HepG2 (cell line): ENCODE measurements at places on chromosomes 11 and 22.
A peak's percentile ranks its signal among the peaks of the same experiment; 100 is the strongest.

- no peak for DNase-seq
These were observed 83.8 kb upstream of the MYOD1 start for GRCh38 chr11:17635551-17635938.

- no peak for DNase-seq
These were observed 556.9 kb downstream of the BRD1 start for GRCh38 chr22:49270595-49271368.

DNA sequence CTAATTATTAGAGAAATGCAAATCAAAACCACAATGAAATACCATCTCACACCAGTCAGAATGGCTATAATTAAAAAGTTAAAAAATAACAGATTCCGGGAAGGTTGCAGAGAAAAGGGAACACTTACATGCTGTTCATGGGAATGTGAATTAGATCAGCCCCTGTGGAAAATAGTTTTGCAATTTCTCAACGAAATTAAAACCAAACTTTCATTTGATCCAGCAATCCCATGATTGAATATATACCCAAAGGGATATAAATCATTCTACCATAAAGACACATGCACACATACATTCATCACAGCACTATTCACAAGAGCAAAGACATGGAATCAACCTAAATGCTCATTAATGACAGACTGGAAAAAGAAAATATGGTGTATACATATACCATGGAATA lies 32.5 kb downstream of the NOX4 start:
- DNase-seq, result no peak

- DNase-seq, result peak; percentile 70
These were observed 1.9 kb upstream of the ADM start for GRCh38 chr11:10302744-10303557.

- DNase-seq, result no peak
These were observed 15.2 kb downstream of the DGCR6L start for GRCh38 chr22:20304646-20305045.

- no peak for DNase-seq
These were observed 8.3 kb downstream of the TST start for GRCh38 chr22:37010976-37011375.

GRCh38 chr11:118834427-118835028 lies 43.6 kb upstream of the DDX6 start:
- DNase-seq, result no peak

DNA sequence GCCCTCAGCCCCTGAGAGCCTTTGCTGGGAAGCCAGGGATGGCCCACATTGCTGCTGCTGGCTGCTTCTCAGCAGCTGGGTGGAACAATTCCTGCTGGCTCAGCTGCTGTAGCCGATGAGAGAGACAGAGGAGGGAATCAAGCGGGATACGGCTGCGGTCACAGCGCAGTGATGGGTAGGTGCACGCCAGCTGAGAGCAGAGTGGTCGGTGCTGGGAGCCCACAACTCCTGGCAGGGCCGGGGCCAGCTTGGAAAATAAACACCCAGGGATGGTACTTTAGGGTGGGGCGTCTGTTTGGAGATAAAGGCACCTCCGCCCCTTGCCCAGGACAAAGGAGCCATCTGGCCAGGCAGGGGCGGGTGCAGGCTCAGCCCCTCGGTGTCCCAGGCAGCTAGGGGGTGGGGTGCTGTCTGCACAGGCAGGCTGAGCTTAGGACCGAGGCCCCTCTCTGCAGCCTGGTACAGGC lies 480.5 kb downstream of the MIAT start:
- no peak for DNase-seq

DNA sequence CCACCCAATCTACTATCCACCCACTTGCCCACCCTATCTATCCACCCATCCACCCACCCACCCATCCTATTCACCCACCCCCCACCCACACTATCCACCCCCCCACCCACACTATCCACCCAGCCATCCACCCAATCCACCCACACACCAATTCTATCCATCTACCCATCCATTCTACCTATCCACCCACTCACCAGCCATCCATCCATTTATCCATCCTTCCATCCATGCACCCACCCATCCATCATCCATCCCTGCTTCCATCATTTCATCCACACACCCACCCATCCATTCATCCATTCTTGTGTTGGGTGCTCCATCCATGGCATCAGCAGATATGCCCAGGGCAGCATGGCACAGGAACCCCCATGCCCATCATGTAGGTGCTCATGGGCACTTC lies 1206.6 kb downstream of the BRD1 start:
- DNase-seq, result no peak

- DNase-seq, result no peak
These were observed 105.8 kb upstream of the BID start for GRCh38 chr22:17880020-17880419.

GRCh38 chr11:79973721-79974617 lies 533.1 kb upstream of the TENM4 start:
- DNase-seq, result no peak

DNA sequence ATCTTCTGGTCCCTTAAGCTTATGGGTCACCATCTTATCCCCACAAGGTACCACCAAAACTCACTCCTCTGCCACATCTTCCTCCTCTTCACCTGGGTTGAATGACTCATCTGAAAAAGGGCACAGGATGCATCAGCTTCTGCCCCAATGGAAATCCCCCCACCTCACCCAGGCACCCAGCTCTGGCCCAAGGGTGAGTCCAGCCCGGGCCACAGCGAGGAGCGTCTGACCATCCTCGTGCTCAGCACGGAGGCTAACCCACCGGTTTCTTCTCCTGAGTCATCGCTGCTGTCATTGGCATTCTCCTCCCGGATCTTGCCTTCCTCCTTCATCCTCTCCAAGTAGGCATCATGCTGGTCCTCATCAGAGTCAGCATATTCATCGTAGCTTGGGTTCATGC lies 5.3 kb upstream of the TNKS1BP1 start:
- DNase-seq, result no peak

DNA sequence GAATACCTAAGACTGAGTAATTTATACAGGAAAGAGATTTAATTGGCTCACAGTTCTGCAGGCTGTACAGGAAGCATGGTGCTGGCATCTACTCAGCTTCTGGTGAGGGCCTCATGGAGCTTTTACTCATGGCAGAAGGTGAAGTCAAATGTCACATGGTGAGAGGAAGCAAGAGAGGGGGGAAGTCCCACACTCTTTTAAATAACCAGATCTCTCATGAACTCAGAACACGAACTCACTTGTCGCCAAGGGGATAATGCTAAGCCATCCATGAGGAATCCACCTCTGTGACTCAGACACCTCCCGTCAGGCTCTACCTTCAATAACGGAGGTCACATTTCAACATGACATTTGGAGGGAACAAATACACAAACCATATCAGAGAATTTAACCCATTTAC lies 42.2 kb downstream of the BIRC2 start:
- DNase-seq, result no peak

DNA sequence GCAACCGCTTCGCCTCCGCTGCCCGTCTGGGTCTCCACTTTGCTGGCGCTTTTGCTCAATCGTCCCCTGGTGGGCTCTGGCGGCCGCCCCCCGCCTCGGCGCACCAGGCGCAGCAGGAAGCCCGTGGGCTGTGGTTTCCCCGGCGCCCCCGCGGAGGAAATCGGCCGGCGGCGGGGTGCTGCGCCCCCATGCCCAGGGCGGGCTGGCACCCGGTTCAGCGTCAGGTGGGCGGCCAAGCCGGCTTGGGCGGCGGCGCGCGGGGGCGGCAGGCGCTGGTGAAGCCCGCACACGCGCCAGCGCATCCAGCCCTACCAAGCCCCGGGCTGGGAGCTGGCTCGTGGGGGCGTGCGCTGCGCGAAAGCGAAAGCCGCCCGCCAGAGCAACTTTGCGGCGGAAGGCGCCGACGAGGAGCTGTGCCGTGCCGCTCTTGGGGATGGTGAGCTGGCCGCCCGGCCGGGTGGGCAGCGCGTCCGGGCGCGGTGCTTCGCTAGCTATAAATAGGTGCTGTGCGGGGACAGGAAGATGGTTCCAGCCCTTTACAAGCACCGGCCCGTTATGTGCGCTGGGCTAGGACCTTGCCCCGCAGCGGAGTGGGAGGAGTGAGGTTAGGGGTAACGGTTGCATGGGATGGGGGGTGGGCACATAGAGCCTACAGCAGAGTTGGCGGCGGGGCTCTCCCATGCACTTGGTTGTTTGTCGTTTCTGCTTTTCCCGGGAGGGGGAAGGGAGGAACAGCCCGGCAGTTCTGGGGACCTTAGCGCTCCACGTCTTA lies 25.0 kb upstream of the SUSD2 start:
- no peak for DNase-seq
